ENCODE measurements at places on chromosomes 6 and 20.
A peak's percentile ranks its signal among the peaks of the same experiment; 100 is the strongest.

DNA sequence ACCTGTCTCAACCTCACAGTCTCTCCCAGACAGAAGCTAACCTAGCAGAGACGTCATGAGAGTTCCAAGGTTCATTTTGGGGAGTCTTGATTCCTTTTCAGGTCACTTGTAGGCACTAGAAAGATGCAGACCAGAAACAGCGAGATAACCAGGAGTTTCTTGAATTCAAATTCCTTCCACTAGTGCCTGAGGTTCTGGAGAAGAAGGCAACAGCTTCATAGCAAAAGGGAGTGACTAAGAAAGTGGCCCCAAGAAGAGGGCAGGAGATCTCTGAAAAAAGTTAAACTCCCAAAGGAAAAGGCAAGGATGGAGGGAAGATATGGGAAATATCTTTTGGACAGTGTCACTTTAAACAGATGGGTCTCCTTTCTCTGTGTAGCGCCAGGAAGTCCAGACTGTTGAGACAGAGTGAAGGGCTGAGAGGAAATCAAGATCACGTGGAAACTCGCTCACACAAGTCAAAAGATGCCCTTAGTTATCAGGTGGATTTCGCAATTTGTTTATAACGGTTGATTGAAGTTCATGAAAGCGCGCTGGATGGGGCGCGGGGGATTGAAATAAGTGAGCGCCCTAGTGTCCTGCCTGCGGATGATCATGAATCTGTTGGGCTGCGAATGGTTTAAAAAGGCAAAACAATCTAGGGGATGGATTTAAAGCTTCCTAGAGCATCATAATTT is 4.8 kb upstream of the PRSS16 start:
- DNase-seq, result no peak

- no peak for DNase-seq
Observed at GRCh38 chr6:110439356-110439755, 24.0 kb upstream of the DDO start.

DNA sequence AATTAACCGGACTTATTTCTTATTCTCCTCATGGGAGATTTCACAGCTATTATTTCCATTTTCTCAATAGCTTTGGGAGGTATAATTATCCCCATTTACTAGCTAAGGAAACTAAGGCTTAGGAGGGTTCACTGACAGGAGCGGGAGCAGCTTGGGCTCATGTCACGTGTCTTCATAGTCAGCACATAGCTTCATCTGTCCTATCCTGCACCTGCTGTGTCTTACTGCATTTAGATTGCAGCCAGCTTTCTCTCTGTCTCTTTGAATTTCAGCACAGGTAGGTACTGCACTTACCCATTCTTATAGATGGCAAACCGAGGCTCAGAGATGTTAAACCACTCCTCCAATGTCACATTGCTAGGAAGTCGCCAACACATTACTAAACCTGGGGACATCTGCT is 839.9 kb downstream of the MAFB start:
- DNase-seq, result no peak

DNA sequence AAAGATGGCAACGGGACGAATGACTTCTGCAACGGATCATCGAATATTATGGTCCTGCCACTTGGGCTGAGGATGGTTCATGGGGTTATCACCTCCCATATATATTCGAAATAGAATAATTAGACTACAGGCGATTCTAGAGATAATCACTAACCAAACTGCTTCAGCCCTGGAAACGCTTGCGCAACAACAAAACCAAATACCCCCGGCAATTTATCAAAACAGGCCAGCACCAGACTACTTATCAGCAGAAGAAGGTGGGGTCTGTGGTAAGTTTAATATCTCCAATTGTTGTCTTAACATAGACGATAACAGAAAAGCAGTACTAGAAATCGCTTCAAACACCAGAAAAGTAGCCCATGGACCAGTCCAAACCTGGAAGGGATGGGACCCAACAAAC is 31.0 kb upstream of the ULBP3 start:
- no peak for DNase-seq

GRCh38 chr6:25017932-25018567 is 82.3 kb upstream of the RIPOR2 start:
- DNase-seq, result peak; percentile 61

Measured in stimulated activated CD4-positive, alpha-beta T cell treated with anti-CD3 and anti-CD28 coated beads, Interleukin-1b, Interleukin-23, amount 100 ng/mL, for 1 hour (primary cell).